ENCODE measurements at places on chromosomes 1 and 21.

GRCh38 chr1:54571803-54572541, 23.9 kb downstream of the ACOT11 start:
- no peak for DNase-seq

GRCh38 chr1:90107990-90108389, 113.1 kb downstream of the ZNF326 start:
- no peak for DNase-seq

DNA sequence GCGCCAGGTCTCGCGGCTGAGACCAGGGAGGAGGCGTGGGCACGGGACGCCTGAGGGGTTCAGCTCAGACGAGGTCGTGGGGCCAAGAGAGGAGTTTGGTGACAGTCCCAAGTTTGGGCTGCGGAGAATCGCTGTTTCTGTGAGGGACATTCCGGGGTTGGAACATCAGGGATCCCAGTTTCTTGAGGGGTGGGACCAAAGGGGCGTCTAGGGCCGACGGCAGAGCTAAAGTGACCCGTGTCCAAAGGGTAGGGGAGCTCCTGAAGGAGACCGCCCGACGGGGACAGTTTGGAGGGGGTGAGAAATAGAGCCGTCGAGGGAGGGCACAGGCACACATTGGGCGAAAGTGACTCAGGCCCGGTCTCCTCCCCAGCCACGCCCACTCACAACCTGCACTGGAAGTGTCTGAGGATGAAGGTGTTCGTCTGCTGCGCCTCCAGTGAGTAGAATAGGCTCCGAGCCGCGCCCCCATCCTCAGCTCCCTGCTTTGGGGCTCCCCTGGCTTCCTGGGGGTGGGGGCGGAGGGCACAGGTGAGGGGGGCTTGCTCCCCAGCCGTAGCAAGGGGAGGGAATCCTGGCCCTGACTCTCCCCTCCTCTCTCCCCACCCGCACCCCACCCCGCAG, 7.0 kb downstream of the EFNA3 start:
- no peak for DNase-seq

- no peak for DNase-seq
Observed at GRCh38 chr1:71242239-71242638, 161.4 kb upstream of the ZRANB2 start.

- DNase-seq, result no peak
Observed at GRCh38 chr21:43854773-43855633, 10.0 kb upstream of the AGPAT3 start.

GRCh38 chr1:233343262-233343661, 15.7 kb downstream of the MAP3K21 start:
- no peak for DNase-seq

DNA sequence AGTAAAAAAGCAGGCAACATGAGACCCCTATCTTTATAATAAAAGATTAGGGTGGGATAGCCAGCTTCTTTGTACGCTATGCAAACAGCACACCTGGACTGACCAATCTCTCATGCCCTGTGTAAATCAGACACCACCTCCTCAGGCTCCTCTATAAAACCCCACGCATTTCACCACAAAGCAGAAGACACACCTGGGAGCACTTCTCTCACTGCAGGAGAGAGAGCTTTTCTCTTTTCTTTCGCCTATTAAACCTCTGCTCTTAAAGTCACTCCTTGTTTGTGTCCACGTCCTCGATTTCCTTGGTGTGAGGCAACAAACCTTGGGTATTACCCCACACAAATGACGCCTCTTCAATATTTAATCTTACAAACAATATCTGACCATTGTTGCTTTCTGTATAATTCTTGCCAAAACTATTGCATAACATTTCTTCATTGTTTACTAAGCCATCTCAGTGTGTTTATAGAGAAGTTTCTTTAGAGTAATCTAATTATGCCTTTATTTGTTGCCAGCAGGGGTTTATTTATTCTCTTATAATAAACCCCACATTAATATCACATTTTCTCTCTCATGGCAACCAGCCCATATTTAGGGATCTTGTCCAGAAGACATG, 31.6 kb upstream of the NUF2 start:
- DNase-seq, result no peak

- no peak for DNase-seq
Observed at GRCh38 chr21:43892984-43893535, 28.0 kb downstream of the AGPAT3 start.

DNA sequence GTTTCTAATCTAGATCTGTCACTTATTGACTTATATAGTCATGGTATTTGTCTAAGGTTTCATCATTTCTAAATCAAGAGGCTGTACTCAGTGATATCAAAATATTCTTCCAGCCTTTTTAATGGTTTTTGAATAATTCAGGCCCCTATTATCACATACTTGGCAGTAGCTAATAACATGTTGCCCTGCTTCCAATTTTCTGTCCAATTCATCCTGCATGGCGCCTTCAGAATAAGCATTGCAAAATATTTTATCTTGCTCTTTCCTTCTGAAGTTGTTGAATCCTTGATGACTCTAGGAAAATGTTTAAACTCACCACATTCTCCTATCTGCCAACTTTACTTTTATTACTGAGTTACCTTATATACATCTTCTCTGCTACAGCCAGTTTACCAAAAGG, 517.2 kb upstream of the B3GALT2 start:
- DNase-seq, result no peak

DNA sequence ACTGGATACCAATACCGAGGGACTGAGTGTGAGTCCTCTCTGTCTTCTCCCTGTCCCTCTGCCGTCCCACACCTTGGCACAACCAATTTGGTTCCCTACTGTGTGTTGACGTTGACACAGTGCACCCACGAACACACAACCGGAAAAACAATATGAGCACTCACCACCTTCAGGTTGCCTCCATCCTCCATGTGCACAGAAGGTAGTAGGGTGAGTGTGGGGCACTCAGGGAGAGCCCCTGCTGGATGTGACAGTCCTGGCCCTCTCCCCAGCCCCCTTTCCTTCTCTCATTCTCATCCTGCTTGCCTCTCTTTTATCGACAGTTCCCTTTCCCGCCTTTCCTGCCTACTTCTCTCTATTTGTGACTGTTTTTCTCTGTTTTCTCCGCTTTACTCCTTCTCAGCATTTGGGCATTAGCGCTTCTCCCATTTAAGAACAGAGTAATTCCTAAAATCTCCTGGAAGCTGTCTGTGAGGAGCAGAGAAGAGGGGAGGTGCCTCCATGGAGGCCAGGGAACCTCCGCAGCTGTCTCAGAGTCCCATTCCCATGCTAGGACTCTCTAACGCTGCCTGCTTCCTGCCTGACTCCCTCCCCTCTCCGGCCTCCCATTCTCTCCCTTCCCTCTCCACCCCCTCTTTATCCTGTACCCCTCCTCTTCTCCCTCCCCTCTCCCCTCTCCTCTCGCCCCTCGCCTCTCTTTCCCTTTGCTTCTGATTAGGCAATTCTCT, 16.4 kb downstream of the CADM3 start:
- DNase-seq, result no peak
